ENCODE measurements at places on chromosomes 1 and 21. TPM values are rescaled to one million over a fixed set of nuclear protein-coding genes. Genes with fewer than 3 reads are reported as not detected.

FAF1 gene
- 36.0 TPM for total RNA-seq

KLHDC8A gene
- total RNA-seq, result 0.75 TPM

LORICRIN gene
- not detected for total RNA-seq

SLAMF7 gene
- total RNA-seq, result 1.8 TPM

SPRR5 gene
- total RNA-seq, result not detected

C8A gene
- not detected for total RNA-seq

FALEC gene
- total RNA-seq, result not detected

WNT9A gene
- 6.9 TPM for total RNA-seq

LCE2B gene
- total RNA-seq, result not detected

TNFRSF9 gene
- 2.9 TPM for total RNA-seq

SHISAL2A gene
- 0.86 TPM for total RNA-seq

TNFRSF18 gene
- total RNA-seq, result 0.17 TPM

S100A14 gene
- 0.67 TPM for total RNA-seq

C1orf87 gene
- total RNA-seq, result not detected

VWA1 gene
- total RNA-seq, result 15.1 TPM

NECTIN4 gene
- 2.2 TPM for total RNA-seq

RORC gene
- not detected for total RNA-seq

OR2M3 gene
- not detected for total RNA-seq

HMGCS2 gene
- total RNA-seq, result not detected

AVPR1B gene
- total RNA-seq, result not detected

DARS2 gene
- 37.4 TPM for total RNA-seq

HUNK gene
- 1.2 TPM for total RNA-seq

SMYD2 gene
- 32.2 TPM for total RNA-seq

LCE1E gene
- not detected for total RNA-seq

LRRIQ3 gene
- 0.74 TPM for total RNA-seq

CACNA1S gene
- not detected for total RNA-seq

PPT1 gene
- total RNA-seq, result 68.3 TPM

MNDA gene
- total RNA-seq, result not detected

NTMT2 gene
- not detected for total RNA-seq

DNALI1 gene
- total RNA-seq, result not detected

GNAT2 gene
- total RNA-seq, result 0.09 TPM

DPT gene
- not detected for total RNA-seq

CNST gene
- total RNA-seq, result 9.9 TPM

DNAI4 gene
- 1.3 TPM for total RNA-seq

SLC6A9 gene
- 13.4 TPM for total RNA-seq

BRDT gene
- total RNA-seq, result not detected

CADM3 gene
- 0.10 TPM for total RNA-seq

HSPG2 gene
- total RNA-seq, result 81.4 TPM

EXTL1 gene
- total RNA-seq, result not detected

AIRE gene
- total RNA-seq, result not detected

BTBD19 gene
- 2.6 TPM for total RNA-seq

SYT11 gene
- 1.5 TPM for total RNA-seq

CAMK1G gene
- total RNA-seq, result 0.25 TPM

HHIPL2 gene
- total RNA-seq, result 9.2 TPM

TSPAN2 gene
- 1.1 TPM for total RNA-seq

ADAMTSL4 gene
- total RNA-seq, result 7.1 TPM

RAB4A gene
- 56.0 TPM for total RNA-seq

GJA4 gene
- not detected for total RNA-seq

VAV3 gene
- total RNA-seq, result 0.66 TPM

CRP gene
- not detected for total RNA-seq

RPE65 gene
- total RNA-seq, result not detected

TEKT2 gene
- not detected for total RNA-seq

GBP7 gene
- total RNA-seq, result not detected

MIS18A gene
- 14.3 TPM for total RNA-seq

CFHR3 gene
- 0.16 TPM for total RNA-seq
